ENCODE measurements at places on chromosomes 11 and 22.

DNA sequence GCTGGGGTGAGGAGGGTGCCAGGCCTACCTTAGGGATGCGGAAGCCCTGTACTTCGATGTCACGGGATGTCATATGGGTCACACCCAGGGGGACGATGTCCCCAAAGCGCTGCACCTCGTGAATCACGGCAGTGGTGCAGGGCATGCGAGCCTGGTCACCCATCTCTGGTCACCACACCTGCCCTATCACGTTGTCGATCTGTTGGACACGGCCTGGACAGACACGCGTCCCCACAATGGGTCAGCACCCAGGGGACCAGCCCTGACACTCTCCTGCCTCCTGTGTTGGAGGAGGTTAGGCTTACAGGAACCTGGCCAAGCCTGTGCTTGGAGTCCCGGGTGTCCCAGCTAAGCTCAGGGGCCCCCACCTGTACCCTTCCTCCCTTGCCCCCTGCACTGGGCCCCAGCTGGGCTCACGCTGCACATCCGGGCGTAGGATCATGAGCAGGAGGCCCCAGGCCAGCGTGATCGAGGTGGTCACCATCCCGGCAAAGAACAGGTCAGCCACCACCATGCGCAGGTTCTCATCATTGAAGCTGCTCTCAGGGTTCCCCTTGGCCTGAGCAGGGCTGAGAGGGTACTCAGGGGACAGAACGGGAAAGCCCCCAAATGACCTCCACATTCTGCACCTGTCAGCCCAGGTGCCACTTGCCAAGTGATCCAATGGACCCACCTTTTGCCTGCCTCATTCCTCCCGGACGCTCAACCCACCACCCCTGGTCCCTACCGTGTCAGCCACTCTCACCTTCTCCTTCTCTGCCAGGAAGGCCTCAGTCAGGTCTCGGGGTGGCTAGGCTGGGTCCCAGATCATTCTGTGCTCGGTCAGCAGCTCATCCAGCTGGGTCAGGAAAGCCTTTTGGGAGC, 20.3 kb upstream of the CYP2D6 start:
- DNase-seq: no peak

- peak; percentile 58 for DNase-seq
These were observed 57.7 kb downstream of the BMAL1 start for GRCh38 chr11:13335319-13335718.

- DNase-seq: no peak
These were observed 4.4 kb downstream of the OR8B3 start for GRCh38 chr11:124394408-124394807.

DNA sequence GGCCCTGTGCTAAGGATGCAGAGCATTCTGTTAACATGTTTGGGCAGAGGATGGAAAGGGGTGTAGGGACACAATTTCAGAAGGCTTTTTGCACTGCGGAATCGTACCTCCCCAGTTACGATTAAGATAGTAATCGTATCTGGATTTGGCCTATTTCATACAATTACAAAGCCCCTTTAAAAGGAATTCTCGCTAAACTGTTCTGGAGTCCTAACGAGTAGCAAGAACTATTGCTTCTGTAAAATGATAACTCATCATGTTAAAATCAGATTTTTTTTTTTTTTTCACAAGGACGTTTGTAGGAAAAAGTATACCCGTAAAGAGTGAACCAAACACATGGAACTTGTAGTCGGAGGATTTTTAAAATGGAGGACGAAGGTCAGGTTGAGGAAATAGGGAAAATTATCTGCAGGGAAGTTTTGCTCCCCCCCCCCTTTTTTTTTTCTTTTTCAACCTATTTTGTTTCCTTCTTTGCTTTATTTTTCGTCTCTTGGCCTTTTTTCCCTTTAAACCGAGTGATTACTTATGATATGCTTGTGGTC, 934 bp downstream of the HSD17B12 start:
- no peak for DNase-seq

- DNase-seq: no peak
These were observed 125.8 kb upstream of the ARHGAP42 start for GRCh38 chr11:100561323-100561722.

- DNase-seq: no peak
These were observed 1900.7 kb upstream of the RAG2 start for GRCh38 chr11:38498721-38499120.
